SK-MEL-5 (cell line): ENCODE measurements at places on chromosomes 11 and 22.
A peak's percentile ranks its signal among the peaks of the same experiment; 100 is the strongest.

DNA sequence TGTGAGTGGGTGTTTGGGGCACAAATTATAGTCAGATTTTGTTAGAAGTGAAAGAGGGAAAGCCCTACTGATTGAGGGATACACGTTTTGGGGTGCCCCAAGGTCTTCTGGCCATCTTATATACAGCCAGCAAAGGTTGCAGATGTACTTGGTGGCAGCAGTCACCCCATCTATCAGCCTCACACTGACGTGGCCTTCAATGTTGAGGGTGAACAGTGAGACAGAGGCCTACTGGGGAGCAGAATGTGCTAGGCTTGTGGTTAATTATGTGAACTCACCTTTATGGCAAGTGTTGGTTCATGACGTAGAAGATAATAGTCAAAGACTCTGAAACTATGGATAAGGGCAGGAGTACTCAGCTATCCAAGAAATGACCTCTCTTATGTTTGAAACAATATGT is 121.2 kb downstream of the TRIM44 start:
- DNase-seq = no peak

GRCh38 chr11:1260620-1261019 is 37.8 kb downstream of the MUC5B start:
- no peak for DNase-seq

GRCh38 chr22:48432781-48433518 is 1394.7 kb downstream of the BRD1 start:
- DNase-seq = no peak

DNA sequence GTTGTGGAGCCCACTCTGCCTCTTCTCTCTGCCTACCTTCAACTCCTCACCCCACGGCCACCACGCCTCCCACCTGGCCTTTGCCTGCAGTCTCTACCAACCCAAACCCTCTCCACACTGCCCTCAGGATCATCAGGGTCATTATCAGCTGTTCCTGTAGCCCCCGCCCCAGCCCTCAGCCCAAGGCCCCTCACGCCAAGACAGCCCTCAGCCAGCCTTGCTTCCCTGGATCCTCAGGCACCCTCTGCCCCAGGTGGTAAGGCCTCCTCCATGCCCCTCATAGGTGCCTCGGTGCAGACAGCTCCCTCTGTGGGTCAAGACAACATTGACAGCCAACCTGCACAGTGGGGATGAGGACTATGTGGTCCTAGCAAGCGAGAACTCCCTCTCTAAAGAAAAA is 1.7 kb downstream of the SBF1 start:
- DNase-seq = peak; percentile 60

GRCh38 chr11:57761301-57762234 is at the start of gene CTNND1:
Gene CTNND1, plus strand, starts transcription at chr11:57761802. Its CDS starts 29,677 bp downstream, at chr11:57791479.
- DNase-seq = peak; percentile 96

DNA sequence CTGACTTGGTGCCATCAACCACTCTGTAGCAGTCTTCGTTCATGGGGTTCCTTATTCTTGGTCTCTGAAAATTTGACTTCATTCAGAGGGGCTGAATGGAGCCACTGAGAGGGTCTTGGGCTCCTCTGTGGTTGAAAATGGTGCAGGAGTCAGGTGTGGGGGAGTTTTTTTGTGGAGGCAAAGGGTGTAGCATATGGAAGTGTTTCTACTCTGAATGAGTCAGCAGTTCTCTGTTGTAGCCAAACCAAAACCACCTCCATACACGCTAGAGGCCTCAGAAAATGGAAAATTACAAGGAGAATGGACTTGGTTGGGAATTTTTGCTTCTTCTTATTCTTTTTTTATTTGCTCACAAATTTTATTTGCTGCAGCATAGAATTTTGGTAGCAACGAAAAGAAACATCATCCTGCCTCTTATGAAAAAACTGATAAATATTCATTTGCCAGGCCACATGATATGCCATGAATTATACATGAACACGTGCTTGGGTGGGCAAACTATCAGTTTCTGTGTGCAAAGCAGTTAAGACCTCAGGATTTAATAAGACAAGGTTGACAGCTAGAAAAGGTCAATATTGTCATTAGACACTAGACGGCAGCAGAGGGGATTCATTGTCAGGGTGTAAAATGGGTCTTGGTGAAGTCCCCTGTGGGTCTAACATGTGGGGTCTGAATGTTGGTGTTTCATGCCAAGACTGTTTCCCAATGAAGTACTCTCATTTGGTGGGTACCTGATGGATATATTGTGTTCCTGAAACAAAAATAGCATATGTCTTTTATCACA is 111.7 kb downstream of the MYO18B start:
- peak; percentile 37 for DNase-seq

DNA sequence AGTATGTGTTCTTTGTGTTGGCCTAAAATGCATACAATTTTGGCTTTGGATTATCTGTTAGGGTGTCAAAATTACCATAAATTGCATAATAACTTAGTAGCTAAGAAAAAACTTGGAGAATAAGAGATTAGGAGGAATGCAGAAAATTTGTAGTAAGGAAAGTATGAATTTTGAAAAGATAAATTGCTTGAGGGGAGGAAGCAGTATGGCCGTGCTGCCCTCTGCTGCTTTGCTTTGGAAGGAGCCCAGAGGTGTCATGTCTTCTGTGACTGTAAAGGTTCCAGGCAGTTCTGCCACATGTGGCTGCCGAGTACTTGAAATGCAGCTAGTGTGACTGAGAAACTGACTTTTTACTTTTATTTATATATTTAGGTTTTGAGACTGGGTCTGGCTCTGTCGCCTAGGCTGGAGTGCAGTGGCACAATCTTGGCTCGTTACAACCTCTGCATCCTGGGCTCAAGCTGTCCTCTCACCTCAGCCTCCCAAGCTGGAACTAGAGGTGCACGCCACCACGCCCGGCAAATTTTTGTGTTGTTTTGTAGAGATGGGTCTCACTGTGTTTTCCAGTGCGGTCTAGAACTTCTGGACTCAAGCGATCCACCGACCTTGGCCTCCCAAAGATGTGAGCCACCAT is 1.8 kb downstream of the ADSL start:
- DNase-seq = peak; percentile 69

DNA sequence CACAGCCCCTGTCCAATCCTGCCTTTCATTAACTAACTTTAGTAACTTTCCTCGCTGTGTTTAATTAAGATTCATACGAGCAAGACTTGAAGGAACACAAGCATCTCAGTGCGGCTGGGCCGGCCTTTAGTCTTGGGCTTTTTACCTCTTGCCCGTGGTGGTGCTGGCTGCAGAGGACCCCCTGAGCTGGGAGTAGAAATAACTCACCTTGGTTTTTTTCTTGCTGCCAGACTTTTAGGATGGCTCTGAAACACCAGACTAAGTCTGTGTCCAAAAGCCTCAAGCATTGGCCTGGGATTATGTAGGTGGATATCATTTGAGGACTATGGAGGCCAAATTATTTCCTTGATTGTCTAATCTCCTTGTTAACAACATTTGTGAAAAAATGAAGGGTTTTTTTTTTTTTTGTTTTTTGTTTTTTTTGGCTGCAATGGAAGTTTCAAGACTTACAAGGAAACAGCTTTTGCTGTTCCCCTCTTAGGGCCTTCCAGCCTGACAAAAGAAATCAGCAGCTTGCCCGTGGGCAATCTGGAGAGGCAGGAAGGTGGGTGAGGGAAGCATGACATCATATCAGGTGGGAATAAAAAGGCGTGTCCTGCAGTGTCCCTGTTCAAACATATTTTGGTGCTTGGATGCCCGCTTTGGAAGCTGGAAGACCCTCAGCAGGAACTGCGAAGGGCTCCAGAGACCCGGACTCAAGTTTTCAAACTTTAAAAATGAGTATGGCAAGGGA is 44.0 kb downstream of the SMIM38 start:
- DNase-seq = no peak
